Nephron progenitor cell (in vitro differentiated cells): ENCODE measurements at places on chromosomes 11 and 22.

DNA sequence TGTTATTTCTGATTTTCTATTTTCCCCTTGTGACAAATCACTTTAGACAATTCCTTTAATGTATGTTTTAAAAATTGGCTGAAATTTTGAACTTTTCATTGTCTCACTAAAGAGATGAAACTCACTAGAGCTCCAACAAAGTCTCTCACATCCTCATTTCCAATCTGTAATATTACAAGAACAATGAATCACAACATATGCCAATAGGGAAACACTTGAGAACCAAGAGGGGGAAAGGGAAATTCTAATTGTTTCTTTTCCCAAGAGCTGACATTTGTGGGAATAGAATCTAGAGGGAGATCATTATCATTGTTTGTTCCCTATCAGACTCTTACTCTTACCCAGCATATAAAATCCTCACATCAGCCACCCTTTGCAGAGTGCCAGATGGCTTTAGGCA is 28.2 kb downstream of the OR10D3 start:
- no peak for DNase-seq

- no peak for DNase-seq
Observed at GRCh38 chr11:104764710-104765045, 133.6 kb downstream of the CASP12 start.

DNA sequence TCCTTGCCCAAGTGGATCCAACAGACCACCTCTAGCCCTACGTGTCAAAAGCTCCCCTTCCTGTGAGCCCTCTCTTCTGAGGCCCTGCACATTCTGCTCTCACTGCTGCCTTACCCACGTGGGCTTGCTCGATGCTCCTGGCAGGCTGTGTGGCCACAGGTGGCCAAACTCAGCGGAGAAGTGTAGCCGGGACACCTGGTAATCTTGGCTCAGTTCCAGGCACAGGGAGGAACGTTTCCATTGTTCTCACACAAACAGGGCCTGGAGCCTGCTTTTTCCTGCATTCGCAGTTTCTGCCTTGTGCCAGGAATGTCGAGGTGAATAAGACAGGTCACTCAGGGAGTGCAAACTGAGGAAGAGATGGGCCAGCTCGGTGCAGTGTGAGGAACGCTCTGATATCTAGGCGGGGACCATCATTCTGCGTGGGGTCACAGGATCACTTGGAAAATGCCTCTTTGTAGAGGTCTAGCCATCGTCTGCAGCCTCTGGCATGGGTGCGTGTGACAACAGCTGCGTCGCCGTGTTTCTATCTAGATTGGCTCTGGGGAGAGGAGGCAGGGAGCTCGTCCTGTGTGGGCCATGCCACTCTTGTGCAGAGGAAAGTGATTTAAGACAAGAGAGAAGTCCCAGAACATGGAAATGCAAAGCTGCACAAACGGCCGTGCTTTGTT is 127.6 kb upstream of the PARVA start:
- DNase-seq = no peak

- DNase-seq = peak; percentile 50
Observed at GRCh38 chr11:132114185-132114584, 743.8 kb downstream of the NTM start.

- DNase-seq = no peak
Observed at GRCh38 chr11:1834062-1834610, 654 bp upstream of the SYT8 start.

- DNase-seq = no peak
Observed at GRCh38 chr11:22851477-22851876, 8.8 kb downstream of the CCDC179 start.

DNA sequence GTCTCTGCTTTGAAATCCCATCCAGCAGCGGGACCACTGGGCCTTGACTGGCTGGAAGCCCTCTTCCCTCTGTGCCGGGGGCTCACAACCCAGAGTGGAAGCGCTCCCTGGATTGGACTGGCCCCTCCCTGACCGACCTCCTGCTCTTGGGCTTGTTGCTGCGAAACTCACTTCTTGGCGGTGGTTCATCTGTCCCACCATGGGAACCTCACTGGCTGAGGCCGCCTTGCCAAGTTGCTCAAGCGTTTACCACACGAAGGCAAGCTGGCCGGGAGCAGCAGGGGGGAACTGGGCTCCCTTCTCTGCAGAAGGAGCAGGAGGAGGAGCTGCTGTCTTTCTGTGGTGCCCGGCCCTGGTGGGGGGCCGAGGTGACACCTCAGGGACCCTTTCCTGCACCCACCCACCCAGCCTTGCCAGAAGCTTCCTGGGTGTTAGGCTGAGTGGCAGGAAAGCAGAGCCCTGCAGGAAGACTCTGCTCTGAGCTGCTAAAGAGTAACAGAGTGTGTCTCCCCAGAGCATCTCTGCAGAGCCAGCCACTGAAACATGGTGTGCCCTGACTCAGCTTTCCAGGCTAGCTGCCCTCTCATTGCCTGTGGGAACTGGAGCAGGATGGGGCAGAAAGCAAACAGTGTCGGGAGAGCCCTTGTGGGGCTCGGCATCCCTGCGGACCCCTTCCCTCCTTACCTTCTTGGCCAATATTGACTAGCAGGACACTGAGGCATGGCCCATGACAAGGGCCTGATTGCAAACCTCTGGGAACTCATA is 88.5 kb upstream of the ALX4 start:
- DNase-seq = peak; percentile 33

- DNase-seq = no peak
Observed at GRCh38 chr22:42385696-42386095, 46.5 kb downstream of the NFAM1 start.

DNA sequence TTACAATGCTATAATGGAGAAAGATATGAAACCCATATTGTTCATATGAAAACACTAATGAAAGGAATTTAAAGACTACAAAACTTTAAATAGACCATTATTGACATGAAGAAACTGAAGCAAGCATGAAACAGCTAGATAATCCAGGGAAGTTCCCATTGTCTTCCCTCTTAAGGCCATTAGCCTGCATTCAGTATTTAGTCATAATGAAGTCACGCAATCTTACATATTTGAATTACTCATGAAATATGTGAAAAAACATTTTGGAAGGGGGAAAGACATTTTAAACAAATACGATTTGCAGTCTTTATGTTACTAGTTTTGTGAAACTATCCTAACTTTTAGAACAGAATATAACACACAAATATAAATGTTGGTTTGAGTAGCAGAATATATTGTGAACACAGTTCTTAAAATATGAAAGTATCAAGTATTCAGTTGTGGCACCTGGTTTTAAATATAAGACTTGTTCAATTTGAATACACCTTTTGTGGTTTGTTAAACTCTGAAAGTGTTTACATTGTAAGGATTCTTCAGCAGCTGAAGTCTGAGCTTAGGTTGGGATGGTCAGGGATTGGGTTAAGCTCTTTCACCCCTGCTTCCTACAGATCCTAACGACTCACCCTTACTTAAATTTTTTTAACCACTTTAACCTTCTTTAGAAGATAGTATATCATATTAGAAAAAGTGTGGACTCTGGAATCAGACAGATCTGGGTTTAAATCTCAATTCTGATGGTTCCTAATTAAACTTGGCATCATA is 500.3 kb upstream of the TENM4 start:
- DNase-seq = no peak

DNA sequence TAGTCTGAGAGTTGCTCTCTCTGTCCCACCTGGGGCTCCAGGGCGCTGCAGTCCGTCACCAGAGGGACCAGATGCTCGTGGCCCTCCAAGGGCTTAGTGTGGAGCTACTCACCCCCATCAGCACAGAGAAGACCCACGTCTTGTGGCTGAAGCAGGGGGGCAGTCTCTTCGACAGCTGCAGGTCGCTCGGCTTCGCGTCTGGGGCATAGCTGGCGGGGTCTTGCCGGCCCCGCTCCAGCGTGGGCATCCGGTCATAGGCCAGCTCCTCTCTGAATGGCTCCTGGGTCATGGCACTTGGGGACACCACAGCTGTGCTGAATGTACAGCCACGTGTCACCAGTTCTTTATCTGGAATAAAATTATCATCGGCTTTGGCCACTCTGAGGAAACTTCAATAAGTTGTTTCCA is 608 bp downstream of the MLC1 start:
- no peak for DNase-seq

DNA sequence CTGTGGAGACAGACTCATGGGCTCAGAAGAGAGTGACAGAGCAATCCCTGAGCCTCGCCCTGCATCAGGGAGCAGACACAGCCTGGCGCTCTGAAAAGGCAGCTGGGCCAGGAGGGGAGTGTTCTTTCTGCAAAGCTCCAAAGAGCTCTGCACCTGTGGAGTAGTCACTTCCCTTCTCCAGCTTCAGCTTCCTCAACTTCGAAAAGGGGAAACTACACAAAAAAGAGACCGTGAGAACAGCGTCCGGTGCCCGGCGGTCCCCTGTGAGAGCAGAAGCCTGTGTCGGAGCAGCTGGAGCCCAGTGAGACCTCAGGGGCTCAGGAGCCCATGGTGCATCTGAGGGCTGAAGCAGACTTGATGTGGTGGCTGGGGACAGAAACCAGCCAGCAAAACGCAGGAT is 35.1 kb downstream of the TP53I11 start:
- DNase-seq = no peak

- no peak for DNase-seq
Observed at GRCh38 chr11:8773916-8774539, 91.4 kb downstream of the RPL27A start.

DNA sequence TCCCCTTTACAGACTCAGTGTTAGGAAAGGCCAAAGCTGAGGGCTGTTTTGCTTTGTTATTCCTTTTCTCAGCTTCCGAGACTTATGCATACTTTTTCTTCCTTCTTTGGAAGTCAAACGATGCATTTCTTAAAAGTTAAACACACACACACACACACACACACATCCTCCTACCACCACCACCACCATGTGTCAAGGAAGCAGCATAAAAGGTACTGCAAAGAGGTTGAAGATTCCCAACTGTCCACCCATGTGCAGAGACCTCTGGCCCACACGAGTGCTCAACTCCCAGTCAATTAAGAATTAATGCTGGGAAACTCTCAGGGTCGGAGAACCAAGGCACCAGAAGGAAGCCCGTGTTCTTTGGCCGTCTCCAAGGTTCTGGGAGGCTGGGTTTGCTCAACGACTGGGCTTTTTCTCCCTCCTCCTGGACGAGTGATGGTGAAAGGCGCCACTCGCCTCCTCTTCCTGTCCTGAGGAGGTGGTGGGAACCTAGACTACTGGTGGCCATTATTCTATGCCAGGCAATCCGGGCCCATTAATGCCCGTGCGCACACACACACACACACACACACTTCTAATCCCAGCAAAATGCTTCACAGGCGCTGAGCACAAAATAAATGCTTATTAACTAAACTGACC is 15.1 kb downstream of the MN1 start:
- no peak for DNase-seq

GRCh38 chr11:75167617-75168016 is 16.7 kb downstream of the SLCO2B1 start:
- DNase-seq = no peak

DNA sequence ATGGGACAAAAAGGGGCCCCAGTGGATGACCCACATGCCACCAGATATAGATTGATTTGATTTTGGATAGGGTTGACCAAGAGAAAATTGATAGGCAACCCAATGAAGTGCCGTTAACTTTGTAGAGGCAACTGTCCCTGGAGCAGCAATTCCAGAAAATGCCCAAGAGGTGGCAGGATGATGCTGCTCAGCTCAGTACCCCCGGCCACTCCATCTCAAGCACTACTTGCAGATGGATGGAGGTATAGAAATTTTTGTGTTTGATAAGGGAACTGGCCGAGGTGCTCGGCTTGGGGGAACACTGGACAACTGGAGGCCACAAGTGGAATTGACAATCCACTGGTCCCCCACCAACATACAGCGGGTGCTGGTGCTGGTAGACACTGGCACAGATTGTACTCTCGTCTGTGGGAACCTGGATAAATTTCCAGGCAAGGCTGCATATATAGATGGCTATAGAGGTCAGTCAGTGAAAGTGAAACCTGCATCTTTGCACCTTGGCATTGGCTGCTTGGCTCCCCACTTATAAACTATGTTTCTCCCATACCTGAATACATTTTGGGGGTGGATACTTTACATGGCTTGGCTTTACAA is 86.3 kb downstream of the CCDC83 start:
- no peak for DNase-seq

GRCh38 chr11:8948886-8949285 is 6.1 kb upstream of the ASCL3 start:
- no peak for DNase-seq

GRCh38 chr22:41762980-41763779 is 37.3 kb upstream of the CCDC134 start:
- peak; percentile 67 for DNase-seq

DNA sequence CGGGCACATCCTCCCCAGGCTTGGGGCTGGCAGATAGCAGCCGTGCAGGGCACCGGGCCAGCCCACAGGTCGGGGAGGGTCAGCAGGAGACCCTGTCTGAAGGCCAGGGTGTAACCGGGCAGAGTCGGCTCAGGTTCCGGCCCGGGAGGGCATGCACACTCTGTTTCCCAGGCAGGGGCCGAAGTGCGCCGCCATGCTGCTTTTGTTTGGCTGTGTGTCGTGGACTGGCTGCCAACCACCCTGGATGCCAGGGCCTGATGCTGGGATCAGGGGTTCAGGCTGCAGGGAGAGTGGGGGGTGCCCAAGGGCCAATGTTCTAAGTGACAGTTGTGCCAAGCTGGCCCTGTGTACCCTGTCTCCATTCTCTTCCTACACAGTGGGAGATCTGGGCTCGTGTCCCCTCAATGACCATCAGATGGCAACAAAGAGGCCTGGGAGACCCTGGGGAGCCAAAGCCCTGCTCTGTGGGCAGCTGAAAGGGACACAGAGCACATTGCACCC is 120.9 kb upstream of the B3GAT1 start:
- DNase-seq = no peak

GRCh38 chr11:115939731-115940421 is 435.7 kb upstream of the CADM1 start:
- no peak for DNase-seq

DNA sequence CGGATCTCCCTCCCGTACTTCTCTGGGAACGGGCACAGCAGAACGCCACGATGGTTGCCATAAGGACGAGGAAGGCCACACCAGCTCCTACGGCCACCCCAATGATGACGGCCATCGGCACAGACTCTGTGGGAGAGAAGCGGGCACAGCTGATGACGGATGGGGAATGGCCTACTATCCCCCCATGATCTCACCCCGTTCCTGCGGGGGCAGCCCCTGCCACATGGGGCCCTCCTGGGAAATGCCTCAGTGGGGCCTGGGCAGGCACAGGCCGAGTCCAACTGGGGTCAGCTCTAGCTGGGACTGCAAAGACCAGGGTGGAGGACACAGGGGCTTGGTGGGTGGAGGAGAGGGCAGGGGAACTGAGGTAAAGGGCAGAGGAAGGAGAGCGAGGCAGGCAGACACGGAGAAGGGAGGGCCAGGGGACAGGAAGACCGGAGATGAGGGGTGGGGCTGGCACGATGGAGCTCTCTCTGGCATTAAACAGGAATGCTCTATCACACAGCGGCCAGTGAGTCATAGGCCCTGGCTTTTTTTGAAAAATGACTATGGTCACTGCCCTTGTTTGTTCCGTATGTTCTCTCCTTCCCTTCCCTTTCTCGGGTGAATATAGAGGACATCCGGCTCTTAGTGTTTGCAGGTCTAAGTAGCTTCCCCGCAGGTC is 76.0 kb downstream of the ST3GAL4 start:
- no peak for DNase-seq

DNA sequence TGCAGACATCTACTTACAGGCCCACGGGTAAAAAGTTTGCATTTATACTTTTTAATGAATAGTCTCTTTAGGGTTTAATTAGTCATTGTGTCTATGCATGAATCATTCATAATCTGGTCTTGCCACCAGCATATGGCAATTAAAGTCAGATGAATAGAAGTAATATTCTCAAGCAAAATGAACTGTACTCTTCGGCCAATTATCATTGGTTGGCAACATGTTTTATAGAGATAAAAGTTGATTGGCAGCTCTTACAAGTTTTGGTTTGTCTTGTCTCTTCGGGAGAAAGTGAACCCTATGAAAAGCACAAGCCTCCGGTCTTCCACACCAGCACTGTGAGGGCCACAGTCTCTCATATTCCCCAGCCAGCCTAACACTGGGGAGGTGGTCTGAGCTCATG is 97.8 kb downstream of the OSBP2 start:
- DNase-seq = no peak
